AG09319 (cell line): ENCODE measurements at places on chromosomes 1 and 21.

GRCh38 chr1:74363220-74363619 lies 128.0 kb downstream of the TNNI3K start:
- DNase-seq = no peak

GRCh38 chr1:117370071-117370470 lies 2.8 kb downstream of the MAN1A2 start:
- no peak for DNase-seq

DNA sequence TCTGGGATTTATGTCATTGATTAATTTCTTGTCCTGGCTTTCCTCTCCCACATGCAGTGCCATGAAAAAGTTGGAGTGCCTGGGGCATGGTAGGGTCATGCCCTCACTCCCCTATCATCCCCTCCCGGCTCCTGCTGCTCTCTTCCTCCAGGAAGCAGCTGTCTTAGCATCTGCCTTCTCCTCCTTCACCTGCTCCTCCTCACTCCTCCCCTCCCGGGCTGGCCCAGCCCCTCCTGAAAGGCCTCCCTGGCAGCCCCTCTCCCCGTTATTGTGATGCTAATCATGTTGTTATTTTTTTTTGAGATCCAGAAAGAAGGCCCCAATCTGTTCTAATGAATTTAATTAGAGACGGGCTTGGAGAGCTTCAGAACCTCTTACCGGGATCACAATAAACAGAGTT lies 36.3 kb upstream of the NFASC start:
- DNase-seq = no peak

DNA sequence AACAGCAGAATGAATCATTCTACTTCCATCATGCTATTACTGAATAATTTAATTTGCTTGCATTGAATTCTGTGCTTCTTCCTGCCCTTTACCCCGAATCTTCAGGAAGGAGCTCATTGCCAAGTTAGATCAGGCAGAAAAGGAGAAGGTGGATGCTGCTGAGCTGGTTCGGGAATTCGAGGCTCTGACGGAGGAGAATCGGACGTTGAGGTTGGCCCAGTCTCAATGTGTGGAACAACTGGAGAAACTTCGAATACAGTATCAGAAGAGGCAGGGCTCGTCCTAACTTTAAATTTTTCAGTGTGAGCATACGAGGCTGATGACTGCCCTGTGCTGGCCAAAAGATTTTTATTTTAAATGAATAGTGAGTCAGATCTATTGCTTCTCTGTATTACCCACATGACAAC lies 44.2 kb downstream of the MAP3K7CL start:
- no peak for DNase-seq

DNA sequence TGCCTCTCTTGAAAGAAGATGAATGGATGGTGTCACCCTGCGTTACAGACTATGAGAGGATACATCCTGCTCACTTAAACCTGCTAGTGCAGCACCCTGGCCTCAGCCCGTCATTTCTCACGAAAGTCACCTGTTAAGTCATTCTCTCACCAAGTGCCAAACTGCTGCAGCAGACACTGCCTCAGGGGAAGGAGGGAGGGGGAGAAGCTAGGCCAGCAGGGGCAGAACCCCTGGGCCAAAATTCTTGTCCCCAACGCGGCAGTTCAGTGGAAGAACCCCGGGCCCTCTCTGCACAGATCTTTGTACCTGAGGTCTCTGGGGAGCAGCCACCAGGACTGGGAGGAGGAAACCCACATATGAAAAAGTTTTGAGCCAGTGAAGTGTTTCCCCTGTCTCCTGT lies 37.6 kb downstream of the SYT6 start:
- no peak for DNase-seq

GRCh38 chr1:82848043-82848442 lies 1047.3 kb downstream of the ADGRL2 start:
- no peak for DNase-seq

DNA sequence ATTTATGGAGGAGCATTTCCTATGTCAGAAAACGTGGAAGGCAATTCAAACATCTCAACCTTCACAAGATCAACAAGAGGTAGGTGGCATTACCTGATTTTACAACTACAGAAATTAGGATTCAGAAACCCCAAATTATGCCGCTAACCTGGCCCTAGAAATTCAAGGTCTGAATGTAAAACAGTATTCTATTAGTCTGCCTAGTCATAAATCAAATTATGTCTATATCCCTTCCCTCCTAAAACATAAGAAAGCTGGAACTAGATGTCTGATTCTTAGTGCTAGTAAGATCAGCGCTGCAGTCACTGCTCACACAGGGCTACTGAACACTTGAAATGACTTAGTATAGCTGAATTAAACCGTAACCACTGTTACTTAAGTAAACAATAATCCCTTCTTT lies 1.4 kb downstream of the TOMM20 start:
- DNase-seq = no peak

DNA sequence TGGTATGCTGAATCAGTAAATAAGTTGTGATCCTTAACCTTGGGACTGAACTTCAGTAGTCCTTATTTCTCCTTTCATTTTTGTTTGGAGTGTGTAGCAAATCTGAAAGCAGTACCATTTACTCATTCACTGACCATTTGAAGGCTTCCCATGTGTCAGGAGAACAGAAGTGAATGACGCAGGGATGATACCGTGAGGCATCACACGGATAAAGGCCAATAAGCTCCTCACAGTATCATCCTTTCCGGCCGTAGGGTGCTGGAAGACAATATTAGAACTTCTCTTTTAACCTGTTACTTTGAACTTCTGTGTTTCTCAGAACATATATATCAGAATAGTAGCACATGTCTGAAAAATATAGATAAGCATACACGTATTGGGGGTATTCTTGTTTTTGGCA lies 21.3 kb downstream of the BACH1 start:
- DNase-seq = no peak
